ENCODE measurements at places on chromosomes 7 and 10. TPM values are rescaled to one million over a fixed set of nuclear protein-coding genes. Genes with fewer than 3 reads are reported as not detected.

Gene GSTO1
- polyA plus RNA-seq, result 86.7 TPM

Gene PTPN20
- polyA plus RNA-seq, result 3.9 TPM

Gene HGF
- polyA plus RNA-seq, result 21.7 TPM

DNA sequence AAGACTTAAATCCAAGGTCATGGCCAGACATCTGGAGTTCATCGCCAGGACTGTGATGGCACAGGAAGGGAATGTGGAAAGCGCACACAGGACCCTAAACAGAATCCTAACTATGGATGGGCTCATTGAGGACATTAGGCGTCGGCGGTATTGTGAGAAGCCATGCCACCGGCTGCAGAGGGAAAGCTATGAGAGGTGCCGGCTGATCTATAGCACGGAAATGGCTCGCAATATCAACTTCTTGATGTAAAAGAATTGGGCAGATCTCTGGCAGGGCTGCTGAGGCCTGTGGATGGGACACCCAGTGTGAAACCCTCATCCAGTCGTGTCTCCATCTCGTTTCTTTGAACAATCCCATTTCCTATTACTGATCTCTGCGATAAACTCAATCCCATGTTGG is 6.3 kb upstream of the CTBP2 start:
- no peak for DNase-seq

- no peak for DNase-seq
Measured at GRCh38 chr10:122656741-122657140, 42.9 kb downstream of the C10orf120 start.

GRCh38 chr10:16583382-16583781 is 61.7 kb upstream of the C1QL3 start:
- DNase-seq, result no peak

DNA sequence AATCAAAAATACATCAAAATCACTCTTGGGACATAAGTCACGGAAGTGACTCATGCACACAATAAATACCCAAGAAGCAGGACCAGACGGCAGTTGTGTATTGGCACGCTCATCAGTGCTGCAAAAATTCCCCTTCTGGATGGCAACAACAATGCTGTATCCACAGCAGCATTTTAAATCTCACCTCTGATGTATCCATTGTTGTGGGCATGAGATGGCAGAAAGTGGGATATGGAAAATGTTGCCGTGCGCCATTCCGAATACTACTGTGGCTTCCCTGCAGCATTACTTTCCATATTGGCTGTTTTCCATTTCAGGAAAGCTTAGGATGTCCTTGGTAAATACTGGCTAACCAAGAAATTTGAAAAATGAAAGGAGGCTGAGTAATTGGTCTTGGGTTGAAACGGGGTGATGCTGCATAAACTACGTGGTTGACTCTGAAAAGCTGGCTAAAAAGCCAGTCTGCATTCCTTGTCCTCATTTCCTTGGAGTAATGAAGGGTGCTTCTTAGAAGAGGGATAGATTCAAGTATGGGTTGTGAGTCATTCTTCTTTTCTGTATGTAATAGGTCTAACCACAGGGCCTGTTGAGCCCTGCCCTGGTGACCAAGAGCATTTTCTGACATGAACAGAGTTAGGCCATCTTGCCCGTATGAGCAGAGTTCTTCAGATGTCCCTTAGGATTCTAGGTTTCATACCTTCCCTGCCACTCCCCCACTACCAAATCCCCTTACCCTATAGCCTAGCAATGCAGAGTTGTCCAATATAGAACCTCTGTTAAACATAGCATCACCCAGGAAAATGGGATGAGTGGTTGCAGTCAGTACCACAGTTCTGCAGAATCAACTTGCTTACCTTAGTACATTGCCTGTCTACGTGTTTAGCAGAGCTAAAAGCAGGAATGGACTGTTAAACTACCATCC is 36.3 kb upstream of the TOMM7 start:
- DNase-seq, result no peak

DNA sequence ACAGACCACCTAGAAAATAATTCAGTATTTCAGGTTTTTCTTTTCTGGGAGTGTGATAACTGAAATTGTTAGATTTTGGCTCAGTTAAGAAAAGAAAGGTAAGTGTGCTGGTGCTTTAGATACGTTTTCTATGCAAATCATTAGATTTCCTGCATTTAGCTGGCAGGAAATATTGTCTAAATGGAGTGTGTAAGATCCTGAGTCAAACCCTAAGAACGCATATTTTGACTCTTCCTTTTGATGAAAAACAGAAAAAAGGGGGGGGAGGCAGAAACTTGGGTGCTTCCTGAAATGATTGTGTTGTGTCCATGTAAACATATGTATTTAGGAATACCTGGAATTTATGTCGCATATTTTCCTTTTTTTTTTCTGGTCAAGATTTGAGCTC is 1.2 kb downstream of the GRK5 start:
- no peak for DNase-seq

Gene KLF14
- polyA plus RNA-seq, result 0.18 TPM

Gene IKZF5
- polyA plus RNA-seq, result 29.7 TPM

GRCh38 chr10:53601260-53601875 is 828.8 kb upstream of the MBL2 start:
- no peak for DNase-seq

Gene NRP1
- polyA plus RNA-seq, result 179 TPM

GRCh38 chr7:23014681-23015080 is 751 bp upstream of the HYCC1 start:
- no peak for DNase-seq

DNA sequence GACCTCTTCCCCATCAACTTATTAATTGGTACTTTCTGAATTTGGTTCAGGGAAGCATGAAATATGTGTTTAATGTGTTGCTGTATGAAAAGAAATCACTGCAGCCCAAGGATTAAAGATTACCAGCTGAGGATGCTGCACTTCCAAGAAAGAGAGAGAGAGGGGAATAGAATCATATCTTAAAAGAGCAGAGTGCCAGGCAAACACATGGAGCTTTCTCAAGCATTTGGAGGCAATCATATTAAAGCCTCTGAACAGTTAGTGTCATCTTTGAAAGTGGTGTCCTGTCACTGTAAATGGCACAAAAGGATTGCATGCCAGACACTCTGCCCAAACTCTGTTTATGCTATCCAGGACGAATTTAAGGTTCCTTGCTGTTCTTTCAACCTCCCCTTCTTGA is 386.7 kb downstream of the SORCS1 start:
- DNase-seq, result no peak

DNA sequence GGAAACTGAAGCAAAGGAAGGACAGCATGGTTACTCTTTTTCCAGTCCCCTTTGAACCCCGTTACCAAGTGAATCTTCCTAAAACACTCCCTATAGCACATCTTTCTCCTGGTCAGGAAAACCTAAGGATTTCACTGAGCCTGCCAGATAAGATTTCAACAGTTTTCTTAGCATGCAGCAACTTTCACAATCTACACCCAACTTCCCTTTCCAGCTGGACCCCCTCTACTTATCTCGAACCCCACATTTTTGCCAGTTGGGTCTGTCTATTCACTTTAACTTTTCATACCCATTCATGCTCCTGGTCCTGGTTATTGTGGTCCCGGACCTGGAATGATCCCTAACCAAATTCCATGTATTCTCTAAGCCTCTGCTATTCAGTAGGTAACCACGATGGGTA is 14.9 kb upstream of the CPVL start:
- no peak for DNase-seq

DNA sequence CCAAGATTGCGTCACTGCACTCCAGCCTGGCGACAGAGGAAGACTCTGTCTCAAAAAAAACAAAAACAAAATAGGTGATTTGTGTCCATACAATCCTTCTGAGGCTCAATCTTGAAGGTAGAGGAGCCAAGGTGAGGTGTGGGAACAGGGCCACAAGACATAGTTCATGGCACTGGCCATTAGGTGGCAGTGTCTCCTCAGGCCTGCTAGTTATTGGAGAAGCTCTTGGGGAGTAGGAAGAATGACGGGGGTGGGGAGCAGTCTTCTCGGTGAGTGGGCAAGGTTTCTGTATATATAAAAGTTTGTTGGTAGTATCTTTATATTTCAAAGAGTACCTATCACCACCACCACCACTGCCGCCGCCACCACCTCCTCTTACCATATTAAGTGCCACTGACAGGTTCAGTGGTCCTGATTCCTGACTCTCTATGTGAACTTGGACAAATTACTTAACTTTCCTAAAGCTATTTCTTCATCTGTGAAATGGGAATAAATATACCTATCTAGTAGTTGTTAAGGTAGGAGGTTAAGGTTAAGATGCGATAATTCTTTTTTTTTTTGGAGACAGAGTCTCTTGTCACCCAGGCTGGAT is 24.0 kb downstream of the CCSER2 start:
- peak; percentile 49 for DNase-seq

DNA sequence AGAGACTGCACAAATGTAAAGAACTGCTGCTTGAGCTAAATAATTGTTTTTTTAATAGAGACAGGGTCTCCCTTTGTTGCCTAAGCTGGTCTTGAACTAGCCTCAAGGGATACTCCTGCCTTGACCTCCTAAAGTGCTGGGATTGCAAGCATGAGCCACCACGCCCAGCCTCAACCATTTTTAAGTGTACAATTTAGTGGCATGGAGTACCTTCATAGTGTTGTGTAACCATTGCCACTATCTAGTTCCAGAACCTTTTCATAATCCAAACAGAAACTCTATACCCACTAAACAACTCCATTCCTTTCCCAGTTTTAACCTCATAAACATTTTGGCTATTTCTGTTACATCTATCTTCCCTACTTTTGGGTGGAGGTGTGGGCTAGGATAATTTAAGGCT is 6.7 kb downstream of the EIF4H start:
- DNase-seq, result no peak

- no peak for DNase-seq
Measured at GRCh38 chr7:105857009-105857952, 19.1 kb downstream of the ATXN7L1 start.

GRCh38 chr7:112882511-112882910 is 92.3 kb upstream of the TMEM168 start:
- no peak for DNase-seq

Gene MCM10
- polyA plus RNA-seq, result 6.9 TPM

- DNase-seq, result no peak
Measured at GRCh38 chr10:125259651-125260050, 99.3 kb upstream of the CTBP2 start.

Gene ELN
- polyA plus RNA-seq, result 298 TPM

GRCh38 chr10:35912615-35913569 is 270.8 kb upstream of the FZD8 start:
- DNase-seq, result no peak

DNA sequence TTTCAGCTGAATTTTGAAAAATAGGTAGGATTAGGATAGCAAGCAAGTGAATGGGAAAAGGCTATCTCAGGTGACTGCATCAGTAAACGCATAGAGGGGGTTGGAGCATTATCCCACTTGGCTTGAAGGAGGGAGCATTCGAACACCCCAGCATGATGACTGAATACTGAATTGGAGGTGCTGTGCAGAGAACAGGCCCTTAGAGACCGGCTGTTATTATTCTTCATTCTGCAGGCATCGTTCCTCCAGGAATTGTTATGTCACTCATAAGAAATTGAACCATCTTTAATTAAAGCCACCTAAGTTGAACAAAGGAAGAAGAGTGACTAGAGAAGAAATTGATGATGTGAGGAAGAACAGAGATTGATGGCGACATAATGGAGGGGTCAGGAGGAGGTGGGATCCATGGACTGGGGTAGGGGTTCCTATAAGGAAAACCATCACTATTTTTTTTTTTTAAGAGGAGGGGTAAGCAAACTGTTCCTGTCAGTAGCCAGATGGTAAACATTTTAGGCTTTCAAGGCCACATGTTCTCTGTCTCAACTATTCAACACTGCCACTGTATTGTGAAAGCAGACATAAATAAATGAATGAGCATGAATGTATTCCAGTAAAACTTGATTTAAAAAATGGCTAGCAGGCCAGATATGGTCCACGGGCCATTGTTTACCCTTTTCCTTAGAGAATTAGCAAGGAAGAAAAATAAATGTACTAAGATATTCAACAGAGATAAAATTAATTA is 264.7 kb upstream of the TAC1 start:
- no peak for DNase-seq

- DNase-seq, result no peak
Measured at GRCh38 chr10:112789248-112789647, 160.8 kb upstream of the TCF7L2 start.

DNA sequence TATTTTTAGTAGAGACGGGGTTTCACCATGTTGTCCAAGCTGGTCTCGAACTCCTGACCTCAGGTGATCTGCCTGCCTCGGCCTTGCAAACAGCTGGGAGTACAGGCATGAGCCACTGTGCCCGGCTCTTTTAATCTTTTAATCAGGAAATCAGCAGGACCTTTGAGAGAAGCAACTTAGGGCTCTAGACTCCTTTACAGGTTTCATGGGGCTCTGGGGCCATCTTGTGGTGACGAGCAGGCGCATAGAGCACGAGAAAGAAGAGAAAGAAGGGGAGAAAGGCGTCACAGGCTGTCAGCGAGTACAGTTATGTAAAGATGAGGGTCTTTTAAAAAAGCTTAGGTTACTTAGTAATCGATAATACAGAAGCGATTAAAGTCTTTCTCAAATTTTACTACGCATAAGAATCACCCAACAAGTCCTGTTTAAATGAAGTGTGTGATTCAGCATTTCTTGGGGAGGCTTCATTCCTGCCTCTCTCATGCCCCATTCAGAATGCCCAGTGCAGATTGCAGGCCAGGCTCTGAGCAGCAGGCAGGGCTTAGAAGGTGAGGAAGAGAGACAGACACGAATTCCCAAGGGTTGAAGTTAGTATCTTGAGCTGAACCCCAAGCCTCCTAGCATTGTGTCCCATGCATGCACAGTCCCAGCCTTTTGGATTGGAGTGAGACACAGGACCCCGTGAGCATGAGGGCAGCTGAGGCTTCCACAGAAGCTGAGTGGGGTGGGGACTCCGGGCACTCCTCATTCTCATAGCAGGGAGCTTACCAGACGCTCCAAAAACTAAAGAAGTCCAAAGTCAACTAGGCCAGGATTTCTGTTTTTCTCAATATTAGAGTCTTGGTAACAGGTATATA is 23.6 kb upstream of the PFKP start:
- DNase-seq, result peak; percentile 74

All from left lung (tissue), 14 donors.